Activated naive CD8-positive, alpha-beta T cell treated with anti-CD3 and anti-CD28 coated beads, Interleukin-2, amount 50 U/mL, for 16 hours (primary cell): ENCODE measurements at places on chromosomes 7 and 10.

DNA sequence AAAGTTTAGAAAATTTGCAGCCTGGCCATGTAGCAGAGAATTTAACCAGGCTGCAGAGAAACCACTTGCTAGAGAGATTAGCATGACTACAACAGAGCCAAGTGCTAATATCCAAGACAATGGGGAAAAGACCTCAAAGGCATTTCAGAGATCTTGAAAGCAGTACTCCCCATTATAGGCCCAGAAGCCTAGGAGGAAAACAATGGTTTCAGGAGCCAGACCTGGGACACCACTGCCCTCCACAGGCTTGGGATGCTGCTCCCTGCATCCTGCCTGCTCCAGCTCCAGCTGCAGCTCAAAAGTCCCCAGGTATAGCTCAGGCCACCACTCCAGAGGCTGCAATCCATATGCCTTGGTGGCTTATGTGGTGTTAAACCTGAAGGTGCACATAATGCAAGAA, 101.5 kb upstream of the TMEM72 start:
- DNase-seq, result no peak

DNA sequence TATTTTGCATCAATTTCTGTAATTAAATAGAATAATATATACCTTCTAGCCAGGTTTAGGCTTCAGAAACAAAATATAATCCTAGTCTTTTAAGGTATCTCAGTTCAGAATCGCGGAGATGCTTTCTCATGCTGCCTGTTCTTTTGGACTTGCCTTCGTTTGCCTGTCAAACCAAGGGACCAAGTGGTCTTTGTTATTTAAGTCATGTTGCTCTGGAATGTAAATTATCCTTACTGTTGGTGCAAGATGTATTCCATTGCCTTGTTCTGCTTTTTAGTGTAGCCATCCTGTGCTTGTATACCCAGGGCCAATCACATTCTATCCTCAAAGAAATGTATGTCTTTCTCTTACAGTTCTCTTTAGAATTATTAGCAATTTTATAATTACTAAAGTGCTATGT, 1.1 kb upstream of the GIMAP4 start:
- DNase-seq, result no peak

GRCh38 chr10:63236113-63236935, 103.2 kb downstream of the NRBF2 start:
- no peak for DNase-seq

DNA sequence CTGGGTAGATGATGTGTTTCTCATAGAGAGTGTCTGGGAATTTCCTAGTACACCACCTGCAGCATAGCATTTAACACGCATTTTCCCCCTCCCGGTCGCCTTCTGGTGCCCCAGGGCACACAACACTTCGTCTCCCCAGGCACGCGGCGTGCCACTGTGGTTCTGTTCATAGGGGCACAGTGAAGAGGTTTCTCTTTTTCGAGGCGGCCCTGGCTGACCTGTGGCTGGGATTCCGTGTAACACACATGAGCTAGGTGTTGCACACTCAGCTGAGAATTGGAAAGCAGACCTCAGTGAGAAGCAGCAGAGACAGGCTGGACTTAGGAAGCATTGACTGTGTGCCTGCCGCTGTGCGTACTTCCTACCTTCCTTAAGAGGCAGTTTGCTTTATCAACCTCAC, 214.3 kb upstream of the SHH start:
- no peak for DNase-seq

DNA sequence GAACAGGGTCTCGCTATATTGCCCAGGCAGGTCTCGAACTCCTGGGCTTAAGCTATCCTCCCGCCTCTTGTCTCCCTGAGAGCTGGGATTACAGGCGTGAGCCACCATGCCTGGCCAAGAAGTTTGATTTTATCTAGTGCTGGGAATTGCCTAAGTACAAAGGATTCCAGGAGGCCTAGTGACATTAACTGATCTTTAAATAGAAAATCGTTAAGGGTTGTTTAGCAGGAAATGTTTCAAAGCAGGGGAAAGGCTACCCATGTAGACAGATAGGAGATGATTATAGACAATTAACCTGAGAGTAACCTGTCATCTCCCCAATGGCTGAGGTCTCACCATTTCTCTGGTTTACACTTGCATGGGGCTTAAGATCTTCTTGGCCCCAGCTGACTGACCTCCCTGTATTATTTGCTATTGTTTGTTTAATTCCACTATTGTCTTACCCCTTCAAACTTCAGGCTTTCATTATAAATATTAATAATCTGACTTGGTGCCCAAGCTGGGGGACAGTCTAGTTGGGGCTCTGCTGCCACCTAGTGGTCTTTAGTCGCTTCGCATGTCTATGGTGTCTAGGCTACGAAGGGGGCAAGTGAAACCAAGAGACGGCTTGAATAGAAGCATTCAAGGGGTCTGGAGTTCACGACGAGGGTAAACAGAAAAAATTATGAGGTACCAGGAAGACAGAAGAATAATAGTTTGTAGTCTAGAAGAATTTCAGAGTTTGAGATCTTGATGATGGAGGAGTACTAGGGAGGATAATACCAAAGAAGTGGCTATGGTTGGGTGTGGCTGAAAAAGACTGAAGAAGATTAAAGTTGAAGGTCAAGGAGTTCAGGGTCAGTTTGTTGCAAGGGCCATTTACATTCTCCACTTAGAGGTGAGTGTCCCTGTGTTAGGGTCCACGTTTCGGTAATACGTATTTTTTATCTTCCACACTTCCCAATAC, 40.4 kb upstream of the BPGM start:
- DNase-seq, result peak; percentile 29

DNA sequence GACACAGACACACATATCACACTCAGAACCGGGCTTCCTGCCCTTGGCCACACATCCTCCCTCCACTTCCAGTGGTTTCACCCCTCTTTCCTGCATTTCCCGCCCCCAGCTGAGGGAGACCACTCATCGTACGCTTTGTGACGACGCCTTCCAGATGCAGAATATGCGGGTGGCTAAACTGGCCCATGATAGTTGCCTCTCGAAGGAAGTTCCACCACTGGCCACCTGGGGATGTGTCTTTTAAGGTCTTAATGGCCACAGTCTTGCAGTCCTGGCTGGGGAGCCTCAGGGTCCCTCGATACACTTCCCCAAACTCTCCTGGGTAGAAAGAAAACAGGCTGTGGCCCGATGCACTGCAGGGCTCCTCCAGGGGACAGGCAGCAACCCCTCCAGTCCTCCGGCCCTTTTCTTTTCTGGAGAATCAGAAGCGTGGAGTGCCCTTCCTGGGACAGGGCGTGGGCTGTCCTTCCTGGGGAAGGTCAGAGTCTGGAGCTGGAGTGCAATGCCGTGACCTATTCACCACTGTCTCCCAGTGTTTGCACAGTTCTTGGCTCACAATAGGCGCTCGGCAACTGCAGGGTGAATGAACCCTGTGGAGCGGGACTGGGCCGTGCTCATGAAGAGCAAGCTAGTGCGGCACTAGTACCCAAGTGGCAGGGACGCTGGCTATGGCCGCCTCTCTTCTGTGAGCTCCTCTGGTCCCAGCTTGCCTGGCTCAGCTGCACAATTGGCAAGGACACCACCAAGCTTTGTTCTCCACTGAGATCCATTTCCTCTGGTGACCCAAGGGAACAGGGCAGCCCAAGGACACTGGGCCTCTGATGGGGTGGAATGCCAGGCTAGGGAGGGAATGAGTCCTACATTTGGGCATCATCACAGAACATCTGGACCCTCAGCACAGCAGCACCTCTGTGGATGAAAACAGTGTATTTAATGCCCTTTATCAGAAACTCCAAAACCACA, 13.2 kb downstream of the EPHA1 start:
- no peak for DNase-seq

GRCh38 chr10:104925232-104925851, 284.3 kb downstream of the SORCS3 start:
- DNase-seq, result no peak

DNA sequence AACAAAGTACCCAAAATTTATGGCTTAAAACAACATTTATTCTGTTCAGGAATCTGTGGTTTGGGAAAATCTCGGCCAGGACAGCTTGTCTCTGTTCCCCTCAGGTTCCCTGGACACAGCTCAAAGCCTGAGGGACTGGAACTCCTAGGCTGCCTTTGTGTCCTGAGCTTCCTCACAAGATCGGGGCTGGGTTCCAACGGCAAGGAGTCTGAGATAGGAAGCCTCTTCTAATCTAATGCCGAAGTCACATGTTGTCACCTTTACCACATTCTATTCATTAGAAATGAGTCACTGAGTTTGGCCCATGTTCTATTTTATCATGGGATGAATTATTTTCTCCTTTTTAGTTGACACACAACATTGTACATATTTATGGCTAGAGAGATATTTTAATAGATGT, 80.5 kb downstream of the ANKRD26 start:
- DNase-seq, result no peak

DNA sequence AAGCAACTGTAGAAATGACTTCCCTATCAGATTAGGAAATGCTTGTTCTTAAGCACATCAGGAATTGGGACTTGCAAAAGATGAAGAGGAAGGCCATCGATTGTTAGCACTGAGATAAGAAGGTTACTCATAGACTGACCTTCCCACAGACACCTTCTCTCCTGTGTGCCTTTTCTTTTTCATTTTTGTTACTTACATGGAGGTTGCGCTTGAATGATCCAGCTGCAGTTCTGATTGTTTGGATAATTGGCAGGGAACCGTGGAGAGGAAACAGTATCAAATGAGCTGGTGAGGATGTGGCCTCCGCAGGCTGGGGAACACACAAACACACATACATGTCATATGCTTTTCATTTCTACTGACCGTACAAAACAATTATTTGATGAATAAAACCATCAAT, 134.9 kb upstream of the RSU1 start:
- no peak for DNase-seq

DNA sequence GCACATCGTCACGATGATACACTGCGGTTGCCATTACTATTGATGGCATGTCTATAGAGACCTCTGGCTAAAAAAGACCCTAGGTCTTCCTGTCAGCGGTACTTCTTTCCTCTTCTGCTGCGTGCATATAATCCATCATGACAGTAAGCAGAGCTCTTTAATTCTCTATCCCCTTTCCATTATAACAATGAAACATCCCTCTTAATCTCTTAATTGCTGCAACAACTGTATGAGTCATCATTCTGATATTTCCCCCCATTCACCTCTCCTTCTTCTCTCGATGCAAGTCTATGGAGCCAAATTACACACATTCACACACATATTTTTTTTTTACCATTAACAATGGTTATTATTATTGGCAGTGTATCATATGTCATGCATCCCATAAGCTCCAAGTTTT, 45.2 kb upstream of the AKR1E2 start:
- DNase-seq, result no peak

DNA sequence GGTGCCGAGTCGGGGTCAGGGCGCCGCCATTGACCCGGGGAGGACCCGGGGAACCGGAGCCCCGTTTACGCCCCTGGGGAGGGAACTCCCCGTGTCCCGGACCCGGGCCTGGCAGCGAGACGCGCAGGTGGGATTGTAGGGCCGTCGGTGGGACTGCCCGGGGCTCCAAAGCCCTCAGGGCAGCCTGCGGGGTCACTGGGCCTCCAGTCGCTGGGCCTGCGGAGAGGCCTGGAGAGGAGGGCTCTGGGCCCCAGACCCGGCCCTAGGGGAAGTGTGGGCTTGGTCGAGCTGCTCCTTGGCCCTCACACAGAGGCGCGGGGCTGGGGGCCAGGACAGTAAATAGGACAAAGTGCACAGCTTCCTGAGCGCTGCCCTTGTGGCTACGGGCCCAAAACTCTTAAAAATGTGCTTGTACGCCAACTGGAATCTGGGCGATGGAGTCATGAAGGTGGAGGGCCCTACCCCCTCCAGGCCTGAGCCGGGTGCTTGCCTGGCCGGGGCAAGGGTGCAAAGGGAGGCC, 657 bp downstream of the ECHDC3 start:
- DNase-seq, result no peak

GRCh38 chr7:131527456-131527855, 29.0 kb downstream of the PODXL start:
- DNase-seq, result no peak

- DNase-seq, result no peak
Observed at GRCh38 chr7:33075818-33076518, 13.4 kb upstream of the NT5C3A start.

DNA sequence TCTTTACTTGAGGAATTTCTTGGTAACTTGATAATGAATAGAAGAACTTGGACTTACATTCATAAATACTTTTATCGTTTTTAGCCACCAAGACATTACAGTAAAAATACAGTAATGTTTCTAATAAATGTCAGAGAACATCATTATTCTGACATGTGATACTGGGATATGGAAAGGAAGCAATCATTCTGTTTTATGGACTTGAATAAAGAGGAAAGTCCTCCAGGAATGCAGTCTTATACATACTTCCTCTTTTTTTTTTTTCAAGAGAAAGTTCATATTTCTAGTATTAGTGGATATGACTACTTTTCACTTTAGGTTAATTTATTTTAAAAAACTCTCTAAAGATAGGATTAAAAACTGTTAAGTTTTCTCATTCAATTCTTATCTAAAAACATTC, 220.0 kb upstream of the SEMA3C start:
- DNase-seq, result no peak

DNA sequence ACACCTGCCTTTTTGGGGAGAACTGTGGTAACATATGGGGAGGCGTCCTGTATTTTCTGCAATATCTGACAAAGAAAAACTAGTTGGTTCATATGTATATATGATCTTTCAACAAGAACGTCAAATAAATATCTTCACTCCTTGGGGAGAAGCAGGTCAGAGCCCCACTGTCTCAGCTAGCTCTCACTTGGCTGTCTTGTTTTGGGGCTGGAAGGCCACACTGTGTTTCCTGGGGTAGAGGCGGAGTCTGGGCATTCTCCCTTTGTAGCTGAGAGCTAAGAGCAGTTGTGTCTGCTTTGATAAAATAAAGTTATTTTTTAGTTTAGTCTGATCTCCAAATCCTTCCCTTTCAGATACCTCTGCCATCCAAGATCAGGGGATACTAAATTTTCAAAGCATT, 83.9 kb upstream of the IGFBP3 start:
- no peak for DNase-seq
